ENCODE measurements at places on chromosomes 5 and 9. TPM values are rescaled to one million over a fixed set of nuclear protein-coding genes. Genes with fewer than 3 reads are reported as not detected.

The PIP5K1B gene
- 35.9 TPM for total RNA-seq

The CER1 gene
- not detected for total RNA-seq

The DMAC1 gene
- 40.8 TPM for total RNA-seq

The ADGRV1 gene
- total RNA-seq: 49.7 TPM

The FOXD4L3 gene
- 0.21 TPM for total RNA-seq

The PFN3 gene
- total RNA-seq: not detected

The MSX2 gene
- 0.27 TPM for total RNA-seq

The RALGPS1 gene
- total RNA-seq: 17.6 TPM

The CDKN2B-AS1 gene
- total RNA-seq: 2.4 TPM

The SOHLH1 gene
- total RNA-seq: not detected

The PTAR1 gene
- 46.4 TPM for total RNA-seq

The AMACR gene
- 12.2 TPM for total RNA-seq

The SLC1A1 gene
- 31.4 TPM for total RNA-seq

The MYORG gene
- 4.8 TPM for total RNA-seq

The CCDC192 gene
- total RNA-seq: not detected

The LCP2 gene
- total RNA-seq: 82.9 TPM

The ARSB gene
- total RNA-seq: 21.6 TPM

The HAVCR2 gene
- 33.8 TPM for total RNA-seq

The OMD gene
- total RNA-seq: 4.1 TPM

The KIF4B gene
- not detected for total RNA-seq

The CDH9 gene
- total RNA-seq: not detected

The EPB41L4A gene
- total RNA-seq: 44.8 TPM

The MARCHF11 gene
- not detected for total RNA-seq

The ROPN1L gene
- 11.5 TPM for total RNA-seq

The INSL6 gene
- not detected for total RNA-seq

The RHOBTB3 gene
- 51.7 TPM for total RNA-seq

The WNK2 gene
- total RNA-seq: 7.7 TPM

The CORO2A gene
- 26.1 TPM for total RNA-seq

The FOXD4L4 gene
- 0.77 TPM for total RNA-seq

The ARSI gene
- total RNA-seq: 3.5 TPM

The PCDHGA7 gene
- total RNA-seq: 1.9 TPM

The PGM5 gene
- 26.3 TPM for total RNA-seq

The EIF4E1B gene
- total RNA-seq: not detected

Data from lower lobe of right lung (tissue), 2 donors.